ENCODE measurements at places on chromosomes 12 and 14.

- DNase-seq: no peak
Observed at GRCh38 chr12:47360093-47360480, 280.3 kb upstream of the AMIGO2 start.

GRCh38 chr14:51333901-51334521 is 94.0 kb downstream of the TMX1 start:
- no peak for DNase-seq

DNA sequence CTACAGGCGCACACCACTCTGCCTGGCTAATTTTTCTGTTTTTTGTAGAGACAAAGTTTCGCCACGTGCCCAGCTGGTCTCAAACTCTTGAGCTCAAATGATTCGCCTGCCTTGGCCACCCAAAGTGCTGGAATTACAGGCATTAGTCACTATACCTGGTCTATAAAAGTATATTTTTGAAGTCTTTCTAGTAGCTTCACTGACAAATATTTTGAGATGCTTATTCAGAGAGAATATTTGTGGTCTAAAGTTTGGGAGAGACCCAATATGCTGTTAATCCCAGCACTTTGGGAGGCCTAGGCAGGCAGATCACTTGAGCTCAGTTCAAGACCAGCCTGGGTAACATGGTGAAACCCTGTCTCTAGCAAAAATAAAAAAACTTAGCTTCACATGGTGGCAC is 22.0 kb upstream of the PPP1R12A start:
- no peak for DNase-seq

DNA sequence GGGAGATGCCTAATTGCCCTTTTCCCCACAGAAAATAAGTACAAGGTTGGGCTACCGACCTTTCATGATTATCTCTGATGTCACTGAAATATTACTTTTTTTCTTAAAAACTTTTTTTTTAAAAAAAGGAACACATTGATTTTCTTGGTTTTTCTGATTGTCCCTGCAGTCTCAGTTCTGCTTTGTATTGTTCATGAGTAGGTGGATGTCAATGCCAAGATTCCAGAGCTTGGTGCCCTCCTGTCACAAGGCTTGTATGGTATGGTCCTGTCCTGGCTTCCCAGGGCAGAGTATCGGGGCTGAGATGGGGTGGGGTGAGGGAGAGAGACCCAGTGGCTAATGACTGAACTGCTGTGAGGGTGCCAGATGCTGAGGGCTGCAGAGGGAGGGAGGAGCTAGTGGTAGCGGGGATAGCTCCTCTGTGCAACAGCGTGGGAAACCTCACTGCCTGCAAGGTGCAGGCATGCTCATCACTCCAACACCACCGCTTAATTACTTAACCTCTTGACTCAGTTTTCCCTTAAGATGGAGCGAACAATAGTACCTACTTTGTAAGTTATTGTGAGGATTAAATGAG is 4.4 kb upstream of the CTDSP2 start:
- no peak for DNase-seq

DNA sequence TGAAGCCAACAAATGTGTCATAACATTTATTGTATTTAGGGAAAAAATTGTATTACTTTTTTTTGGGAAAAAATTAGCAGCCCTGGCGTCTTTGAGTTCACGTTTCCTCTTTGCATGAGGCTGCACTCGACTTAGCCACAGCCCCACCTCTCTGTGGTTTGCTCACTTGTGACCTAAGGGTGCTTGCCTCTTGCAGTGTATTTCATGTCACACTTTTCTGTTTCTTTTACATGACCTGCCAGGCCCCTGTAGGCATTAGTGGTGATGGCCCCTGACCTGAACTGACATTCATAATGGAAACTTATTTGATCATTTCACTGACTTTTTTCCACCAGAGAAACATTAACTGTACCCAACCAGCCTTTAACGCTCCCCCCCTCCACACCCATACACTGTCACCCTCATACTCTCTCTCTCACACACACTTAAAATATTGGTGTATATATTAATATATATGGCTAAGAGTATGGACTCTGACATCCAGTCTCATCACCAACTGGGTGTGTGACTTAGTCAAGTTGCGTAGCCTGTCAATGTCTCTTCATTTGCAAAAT is 122.9 kb downstream of the PRKCH start:
- DNase-seq: no peak

- DNase-seq: peak; percentile 95
Observed at GRCh38 chr14:90396341-90397339, at the start of gene CALM1. CALM1 (plus strand) TSS chr14:90397029; CDS start chr14:90397231, 202 bp downstream.

DNA sequence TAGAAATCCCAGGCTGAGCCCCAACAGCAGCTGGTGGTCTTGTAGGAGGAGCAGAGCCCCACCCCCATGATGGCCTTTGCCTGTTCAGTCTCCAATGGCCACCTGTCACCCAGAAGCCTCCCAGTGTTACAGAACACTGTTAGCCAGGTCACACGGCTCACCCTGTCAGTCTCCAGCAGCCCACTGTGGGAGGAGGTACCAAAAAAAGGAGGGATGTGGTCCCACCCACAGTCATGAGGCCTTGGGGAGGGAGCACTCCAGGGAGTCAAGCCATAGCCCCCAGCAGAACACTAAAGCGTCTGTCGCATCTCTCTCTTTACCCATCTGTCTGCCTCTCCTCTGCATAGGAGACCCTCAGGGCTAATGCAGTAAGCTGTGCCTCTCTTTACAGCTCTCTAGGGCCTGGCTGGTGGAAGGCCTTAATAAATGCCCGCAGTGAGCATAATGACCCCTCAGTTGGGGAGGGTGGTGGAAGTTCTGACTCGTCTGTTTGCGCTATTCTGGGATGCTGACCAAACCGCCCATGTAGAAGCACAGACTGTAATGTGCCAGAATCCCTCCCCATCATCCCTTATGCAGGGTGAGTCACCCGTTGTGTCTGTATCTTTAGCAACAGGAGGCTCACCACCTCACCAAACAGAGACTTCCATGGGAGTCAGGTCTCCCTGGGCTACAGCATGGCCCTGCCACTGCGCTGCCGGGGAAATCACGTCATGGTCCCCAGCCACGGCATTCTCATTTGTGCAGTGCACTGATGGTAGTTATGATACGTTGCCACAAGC is 14.6 kb downstream of the C14orf132 start:
- no peak for DNase-seq

DNA sequence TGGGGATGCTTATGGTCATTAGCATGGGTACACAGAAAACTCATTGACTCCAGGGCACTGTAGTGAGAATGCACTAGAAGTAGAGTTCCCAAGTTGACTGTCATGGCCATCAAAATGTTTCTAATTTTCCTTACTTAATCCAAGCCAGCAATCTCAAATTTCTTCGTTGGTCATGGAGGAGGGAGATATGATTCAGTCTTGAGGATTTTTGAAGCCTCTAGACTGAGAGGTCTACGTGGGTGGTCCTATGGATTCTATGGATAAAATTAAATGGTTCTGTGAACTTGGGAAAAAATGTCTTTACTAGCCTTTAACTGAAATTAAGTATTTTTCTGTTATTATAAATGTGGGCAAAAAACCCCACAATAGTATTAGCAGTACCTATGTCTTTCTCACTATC is 508.5 kb downstream of the FUT8 start:
- DNase-seq: no peak

DNA sequence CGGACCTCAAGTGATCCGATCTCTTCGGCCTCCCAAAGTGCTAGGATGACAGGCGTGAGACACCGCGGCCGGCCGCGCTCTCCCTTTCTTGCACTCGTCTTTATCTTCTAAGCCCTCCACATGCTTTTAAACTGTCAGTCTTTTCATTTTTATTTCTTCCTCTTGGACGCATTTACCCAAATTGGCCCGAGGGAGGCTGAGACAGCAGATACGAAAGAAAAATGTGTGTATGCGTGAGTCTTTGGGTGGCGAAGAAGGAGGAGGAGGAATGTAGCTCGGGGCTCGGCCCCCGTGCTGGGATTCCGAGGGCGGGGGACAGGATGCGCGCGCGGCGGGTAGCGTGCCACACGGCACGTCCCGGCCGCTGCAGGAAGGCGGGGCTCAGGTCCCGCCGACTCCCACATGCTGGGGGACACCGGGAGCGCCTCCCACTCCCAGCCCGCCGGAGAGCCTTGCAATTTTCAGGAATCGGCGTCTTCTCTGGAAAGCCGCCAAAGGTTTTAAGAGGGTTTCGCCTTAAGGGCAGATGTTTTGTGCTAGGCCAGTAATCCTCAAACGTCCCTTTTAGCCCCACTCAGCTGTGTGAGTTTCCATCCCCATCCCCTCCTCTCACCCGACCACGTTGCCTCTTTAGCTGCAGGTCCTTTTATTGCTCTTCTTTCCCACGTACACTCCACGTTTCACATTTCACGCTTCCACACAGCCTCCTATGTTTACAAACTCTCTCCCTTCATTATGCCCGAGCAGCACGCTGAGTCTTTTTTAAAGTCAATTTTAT is 34.7 kb upstream of the SLC2A3 start:
- peak; percentile 88 for DNase-seq

- DNase-seq: no peak
Observed at GRCh38 chr14:21654215-21654614, 580 bp downstream of the OR4E2 start.

DNA sequence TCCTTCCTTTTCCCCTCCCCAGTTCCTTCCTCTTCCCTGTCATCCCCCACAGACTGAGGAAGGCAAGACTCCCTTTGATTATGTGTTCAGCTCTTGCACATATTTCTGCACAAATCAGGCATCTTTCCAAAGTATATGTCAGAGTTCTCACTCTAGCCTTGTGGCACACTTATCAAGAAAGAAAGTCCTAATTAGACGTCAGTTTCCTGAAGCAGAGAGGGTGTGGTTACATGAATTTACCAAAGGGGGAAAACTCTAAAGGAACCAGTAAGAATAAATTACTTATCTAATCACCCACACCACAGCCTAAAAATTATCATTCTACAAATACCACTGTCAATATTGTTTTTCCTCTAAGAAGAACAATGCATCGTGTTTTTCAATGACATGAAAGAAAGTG is 120.7 kb upstream of the GRIP1 start:
- DNase-seq: no peak

- DNase-seq: no peak
Observed at GRCh38 chr14:69005432-69006148, 26.5 kb upstream of the ACTN1 start.

- DNase-seq: no peak
Observed at GRCh38 chr14:56821805-56822610, 11.7 kb upstream of the OTX2 start.

DNA sequence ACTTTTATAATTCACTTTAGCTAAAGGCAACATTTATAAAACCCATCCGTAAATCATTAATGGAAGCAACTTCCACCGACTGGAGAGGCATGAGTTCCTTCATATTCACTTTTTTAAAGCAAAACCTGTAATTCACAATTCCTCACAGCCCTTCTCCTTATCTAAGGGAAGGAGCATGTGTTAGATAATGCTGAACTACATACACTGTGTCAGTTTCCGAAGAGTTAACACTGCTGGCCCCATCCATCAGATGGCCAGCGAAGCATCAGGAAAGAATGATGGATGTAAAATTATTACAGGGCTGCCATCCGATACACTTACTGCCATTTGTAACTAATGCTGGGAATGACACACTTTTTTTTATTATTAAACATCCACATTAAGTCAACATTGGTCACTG is 392.8 kb downstream of the SOX5 start:
- no peak for DNase-seq

GRCh38 chr12:114812858-114813761 is 129.1 kb upstream of the TBX3 start:
- no peak for DNase-seq

DNA sequence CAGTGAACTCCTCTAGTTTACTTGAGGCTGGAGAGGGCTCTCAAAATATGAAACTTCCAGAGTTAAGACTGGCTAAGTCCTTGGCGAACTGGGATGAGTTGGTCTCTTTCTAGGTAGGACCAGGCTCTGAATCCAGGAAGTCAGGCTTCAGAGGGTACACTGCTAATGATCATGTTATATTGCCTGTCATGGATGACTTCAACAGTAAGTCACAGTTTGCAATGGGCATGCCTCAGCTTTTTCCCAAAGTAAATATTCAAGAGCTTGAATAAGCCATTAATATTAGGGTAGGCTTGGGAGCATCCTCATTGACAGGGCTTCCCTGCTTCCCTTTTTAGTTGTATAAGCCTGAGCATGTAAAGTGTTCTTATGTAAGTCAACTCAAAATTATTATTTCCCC is 61.7 kb upstream of the PTHLH start:
- DNase-seq: no peak

DNA sequence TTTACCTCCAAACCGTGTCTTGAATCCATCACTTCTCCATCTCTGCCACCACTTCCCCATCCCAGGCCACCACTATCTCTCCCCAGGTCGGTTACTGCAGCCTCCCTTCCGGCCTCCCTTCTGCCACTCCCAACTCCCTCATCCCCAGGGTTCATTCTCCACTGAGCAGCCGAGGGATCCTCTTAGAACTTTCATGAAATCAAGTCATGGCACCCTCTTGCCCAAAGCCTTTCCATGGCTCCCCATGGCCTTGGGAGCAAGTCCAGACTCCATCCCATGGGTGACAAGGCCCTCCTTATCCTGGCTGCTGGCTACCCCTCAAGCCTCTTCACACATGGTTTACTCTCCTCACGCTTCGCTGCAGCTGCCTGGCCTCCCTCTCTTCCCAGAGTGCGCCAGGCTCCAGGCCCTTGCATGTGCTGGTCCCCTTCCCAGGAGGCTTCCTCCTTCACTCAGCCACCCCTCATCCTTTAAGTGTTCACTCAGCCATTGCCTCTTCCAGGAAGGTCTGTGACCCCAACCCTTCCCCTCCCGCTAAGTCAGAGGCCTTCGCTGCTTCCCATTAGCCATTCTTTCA is 17.9 kb upstream of the SH2B3 start:
- no peak for DNase-seq

- no peak for DNase-seq
Observed at GRCh38 chr14:103277931-103278330, 56.1 kb upstream of the EIF5 start.

- no peak for DNase-seq
Observed at GRCh38 chr12:1013618-1014489, 22.8 kb downstream of the ERC1 start.

DNA sequence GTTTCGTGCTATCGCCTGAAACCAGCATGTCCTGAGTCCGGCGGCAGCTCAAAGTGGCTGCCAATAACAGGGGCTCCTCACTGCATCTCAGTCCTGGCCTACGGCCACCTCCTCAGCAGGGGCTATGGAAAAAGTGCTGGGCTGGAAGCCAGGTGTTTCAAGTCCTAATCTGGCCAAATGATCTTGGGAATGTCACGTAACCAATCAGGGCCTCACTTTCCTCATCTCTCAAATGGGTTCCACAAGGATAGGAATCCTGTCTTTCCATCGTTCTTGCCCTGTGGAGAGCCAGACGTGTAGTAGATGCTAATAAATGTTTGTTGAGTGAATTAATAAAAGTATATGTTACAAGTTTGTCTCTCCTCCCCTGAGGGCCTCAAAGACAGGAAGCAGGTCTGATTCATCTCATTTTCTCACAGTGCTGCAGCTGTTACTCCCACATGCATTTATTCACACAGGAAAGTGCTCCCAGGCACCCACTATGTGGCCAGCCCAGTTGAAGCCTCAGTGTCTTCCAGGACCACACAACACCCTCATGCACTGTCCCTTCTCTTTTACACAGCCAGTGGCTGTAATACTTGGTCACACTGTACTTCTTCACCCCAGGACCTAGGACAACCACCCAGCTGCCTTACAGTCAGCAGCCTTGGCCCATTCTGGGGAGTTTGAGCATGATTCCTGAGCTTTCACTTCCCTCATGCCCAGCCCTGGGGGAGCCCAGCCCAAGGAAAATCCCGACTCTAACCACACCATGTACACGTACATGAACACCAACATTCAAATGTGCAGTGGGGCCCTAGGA is 5.0 kb downstream of the CMKLR1 start:
- no peak for DNase-seq
